ENCODE measurements at places on chromosomes 5 and 9. TPM values are rescaled to one million over a fixed set of nuclear protein-coding genes. Genes with fewer than 3 reads are reported as not detected.

IFNB1 gene
- not detected for total RNA-seq

RGMB gene
- total RNA-seq, result 13.5 TPM

ZNF79 gene
- 10.8 TPM for total RNA-seq

C5orf58 gene
- not detected for total RNA-seq

SPATA6L gene
- 3.9 TPM for total RNA-seq

OR1B1 gene
- not detected for total RNA-seq

CYSRT1 gene
- total RNA-seq, result 6.0 TPM

PTGES gene
- 20.5 TPM for total RNA-seq

MARVELD2 gene
- total RNA-seq, result 24.8 TPM

GARIN3 gene
- total RNA-seq, result not detected

FKBP15 gene
- 12.6 TPM for total RNA-seq

TAF1L gene
- under 0.01 TPM for total RNA-seq

RAB24 gene
- total RNA-seq, result 14.0 TPM

COL5A1 gene
- total RNA-seq, result 0.72 TPM

BTNL3 gene
- total RNA-seq, result not detected

TAF11L5 gene
- total RNA-seq, result not detected

CCL27 gene
- not detected for total RNA-seq

PCDHB3 gene
- 0.48 TPM for total RNA-seq

P4HA2 gene
- 324 TPM for total RNA-seq

FAM81B gene
- total RNA-seq, result not detected

CDO1 gene
- not detected for total RNA-seq

GFPT2 gene
- 0.48 TPM for total RNA-seq

IFNA2 gene
- total RNA-seq, result not detected

FAM200C gene
- 2.6 TPM for total RNA-seq

ACTBL2 gene
- total RNA-seq, result 0.21 TPM

NR2F1 gene
- under 0.01 TPM for total RNA-seq

FOXI1 gene
- total RNA-seq, result not detected

GFI1B gene
- total RNA-seq, result not detected

OR1J2 gene
- not detected for total RNA-seq

SERINC5 gene
- 28.7 TPM for total RNA-seq

Measured in tracheal epithelial cell (primary cell).